ENCODE measurements at places on chromosomes 5 and 9. TPM values are rescaled to one million over a fixed set of nuclear protein-coding genes. Genes with fewer than 3 reads are reported as not detected.

Gene LCN9
- total RNA-seq, result not detected

Gene LMX1B
- total RNA-seq, result not detected

Gene CCDC183
- 38.0 TPM for total RNA-seq

Gene PPP3R2
- not detected for total RNA-seq

Gene TOR1B
- 63.5 TPM for total RNA-seq

Gene EXOC3
- total RNA-seq, result 89.1 TPM

Gene PDE6A
- total RNA-seq, result 1.6 TPM

Gene RNF183
- 1.4 TPM for total RNA-seq

Gene FOXD4L4
- total RNA-seq, result 0.25 TPM

DNA sequence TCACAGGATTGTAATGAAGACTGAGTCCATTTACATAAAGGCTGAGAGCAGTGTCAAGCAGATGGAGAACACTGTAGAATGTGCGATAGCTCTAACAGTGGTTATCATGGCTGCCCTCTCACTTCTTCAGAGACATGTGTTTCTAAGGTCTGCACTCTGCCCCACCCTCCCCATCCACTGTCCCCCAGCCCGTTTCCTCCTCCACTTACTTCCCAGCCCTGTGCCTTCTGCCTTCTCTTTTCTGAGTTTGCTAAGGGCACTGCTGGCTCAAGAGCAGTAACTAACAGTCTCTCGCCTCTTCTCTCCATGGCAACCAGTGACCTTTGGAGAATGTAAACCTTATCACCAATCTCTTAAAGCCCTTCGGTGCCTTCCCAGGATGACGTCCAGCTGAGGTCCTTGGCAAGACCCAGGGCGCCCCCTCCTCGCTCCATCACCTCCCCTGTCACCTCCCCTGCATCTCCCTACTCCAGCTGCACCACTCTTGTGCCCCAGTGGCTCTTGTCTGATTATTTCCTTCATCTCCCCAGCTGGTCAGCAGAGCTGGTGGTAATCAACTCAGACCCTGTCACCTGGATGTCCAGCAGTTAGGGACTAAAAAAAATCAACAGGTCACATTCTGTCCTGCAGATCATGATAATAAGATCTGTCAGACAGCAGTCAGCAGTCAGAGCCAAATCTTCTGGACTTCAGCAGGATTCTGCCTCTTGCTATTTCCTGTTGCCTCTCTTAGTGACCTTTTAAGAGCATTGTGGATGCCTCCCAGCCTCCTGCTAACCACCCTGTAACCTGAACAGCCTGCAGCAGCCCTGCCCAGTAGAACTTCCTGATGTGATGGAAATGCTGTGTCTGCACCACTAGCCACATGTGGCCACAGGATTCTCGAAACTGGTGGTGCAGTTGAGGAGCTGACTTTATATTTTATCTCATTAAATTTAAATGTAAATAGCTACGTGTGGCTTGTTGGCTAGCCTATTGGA, 9.0 kb downstream of the FXN start:
- DNase-seq, result no peak

- DNase-seq, result no peak
Observed at GRCh38 chr5:137266186-137266585, 232.9 kb downstream of the SPOCK1 start.

GRCh38 chr9:108551030-108551841, 304.6 kb downstream of the ACTL7B start:
- DNase-seq, result no peak

- DNase-seq, result no peak
Observed at GRCh38 chr9:120735415-120736126, 21.3 kb upstream of the MEGF9 start.

- DNase-seq, result no peak
Observed at GRCh38 chr9:127445851-127446712, 5.1 kb downstream of the RPL12 start.

- DNase-seq, result no peak
Observed at GRCh38 chr9:3397766-3398165, 128.0 kb downstream of the RFX3 start.

DNA sequence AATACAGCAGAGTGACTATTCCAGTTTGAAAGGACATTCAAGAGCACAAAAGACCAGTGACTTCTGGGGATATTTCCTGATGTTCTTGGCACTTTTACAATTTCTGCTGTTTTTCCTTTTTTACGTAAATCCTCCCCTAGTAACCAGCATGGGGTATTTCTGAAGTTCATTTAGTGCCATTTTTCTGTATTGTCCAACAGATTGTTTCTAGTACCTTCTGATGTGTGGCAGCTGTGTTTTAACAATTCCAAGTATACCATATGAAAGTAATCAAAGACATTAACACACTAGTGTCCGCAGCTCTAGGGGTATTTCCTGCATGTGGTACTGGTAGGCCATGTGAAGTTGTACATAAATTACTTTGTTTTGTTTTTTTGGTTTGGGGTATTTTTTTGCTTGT, 53.0 kb upstream of the SMARCA2 start:
- DNase-seq, result no peak

GRCh38 chr5:178327931-178328711, 95.5 kb upstream of the PHYKPL start:
- DNase-seq, result no peak

GRCh38 chr5:157494178-157494832, 34.3 kb downstream of the NIPAL4 start:
- no peak for DNase-seq

GRCh38 chr9:88072831-88073375, 65.4 kb downstream of the SPATA31C2 start:
- no peak for DNase-seq

- no peak for DNase-seq
Observed at GRCh38 chr5:172045315-172045632, 38.8 kb upstream of the FBXW11 start.

GRCh38 chr9:87270221-87270847, 227.3 kb upstream of the DAPK1 start:
- no peak for DNase-seq

DNA sequence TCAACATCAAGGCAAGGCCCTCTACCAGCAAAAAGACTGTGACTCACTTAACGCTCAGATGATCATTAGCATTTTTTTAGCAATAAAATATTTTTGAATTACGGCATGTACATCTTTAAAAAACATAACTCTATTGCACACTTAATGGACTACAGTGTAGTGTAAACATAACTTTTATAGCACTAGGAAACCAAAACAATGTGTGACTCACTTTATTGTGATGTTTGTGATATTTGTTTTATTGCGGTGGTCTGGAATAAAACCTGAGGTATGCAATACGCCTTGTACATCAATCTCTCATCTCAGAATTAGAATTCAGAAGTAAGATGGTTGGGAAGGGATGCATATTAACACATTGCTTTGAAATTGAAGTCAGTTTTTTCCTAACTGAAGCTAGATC, 106.9 kb upstream of the PTCH1 start:
- no peak for DNase-seq

DNA sequence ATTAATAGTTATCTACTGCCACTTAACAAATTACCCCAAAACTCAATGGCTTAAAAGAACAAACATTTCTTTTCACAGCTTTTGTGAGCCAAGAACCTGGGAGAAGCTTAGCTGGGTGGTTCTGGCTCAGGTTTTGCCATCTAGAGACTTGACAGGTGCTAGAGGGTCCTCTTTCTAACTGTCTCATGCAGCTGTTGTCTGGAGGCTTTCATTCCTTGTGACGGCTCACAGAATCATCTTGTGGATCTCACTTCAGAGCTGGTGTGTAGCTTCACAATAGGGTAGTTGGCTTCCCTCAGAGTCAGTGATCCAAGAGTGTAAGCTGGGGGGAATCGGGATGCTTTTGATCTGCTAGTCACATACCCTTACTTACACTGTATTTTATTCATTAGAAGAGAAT, 81.2 kb upstream of the APC start:
- DNase-seq, result no peak

- DNase-seq, result no peak
Observed at GRCh38 chr5:111606194-111606593, 93.9 kb upstream of the STARD4 start.

- no peak for DNase-seq
Observed at GRCh38 chr5:96173366-96173765, 211.7 kb upstream of the ELL2 start.

GRCh38 chr9:74653410-74654080, 156.4 kb downstream of the RORB start:
- no peak for DNase-seq

GRCh38 chr5:74441616-74442015, 198.9 kb downstream of the ENC1 start:
- DNase-seq, result no peak

- DNase-seq, result no peak
Observed at GRCh38 chr5:72160329-72160728, 53.1 kb downstream of the MAP1B start.

DNA sequence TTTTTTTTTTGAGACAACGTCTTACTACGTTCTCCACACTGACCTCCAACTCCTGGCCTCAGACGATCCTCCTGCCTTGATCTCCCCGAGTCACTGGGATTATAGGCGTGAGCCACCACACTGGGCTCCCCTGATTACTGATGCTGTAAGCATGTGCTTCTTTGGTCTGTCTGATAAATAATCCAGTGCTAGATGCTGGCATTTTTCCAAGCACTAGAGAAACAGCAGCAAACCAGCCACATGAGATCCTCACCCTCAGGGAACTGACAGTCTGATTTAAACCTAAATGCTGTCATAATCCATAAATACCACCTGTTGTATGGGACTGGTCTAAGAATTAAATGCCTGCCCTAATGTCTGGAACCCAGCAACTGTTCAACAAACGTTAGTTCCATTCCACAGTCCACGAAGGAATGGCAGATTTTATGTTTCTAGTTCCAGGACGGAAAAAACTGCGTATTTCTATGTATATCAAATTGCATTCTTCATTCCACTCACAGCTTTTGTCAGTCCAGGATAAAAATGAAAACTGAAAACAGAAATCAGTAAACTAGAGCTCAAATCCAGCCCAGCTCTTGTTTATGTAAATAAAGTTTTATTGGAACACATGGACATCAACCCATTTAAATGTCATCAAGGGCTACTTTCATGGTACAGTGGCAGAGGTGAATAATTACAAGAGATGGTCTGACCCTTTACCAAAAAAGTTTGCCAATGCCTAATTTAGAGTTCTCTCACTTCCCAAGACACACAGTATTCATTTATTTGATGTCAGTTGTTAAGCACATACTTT, 20.1 kb downstream of the SLC35D2 start:
- DNase-seq, result no peak

DNA sequence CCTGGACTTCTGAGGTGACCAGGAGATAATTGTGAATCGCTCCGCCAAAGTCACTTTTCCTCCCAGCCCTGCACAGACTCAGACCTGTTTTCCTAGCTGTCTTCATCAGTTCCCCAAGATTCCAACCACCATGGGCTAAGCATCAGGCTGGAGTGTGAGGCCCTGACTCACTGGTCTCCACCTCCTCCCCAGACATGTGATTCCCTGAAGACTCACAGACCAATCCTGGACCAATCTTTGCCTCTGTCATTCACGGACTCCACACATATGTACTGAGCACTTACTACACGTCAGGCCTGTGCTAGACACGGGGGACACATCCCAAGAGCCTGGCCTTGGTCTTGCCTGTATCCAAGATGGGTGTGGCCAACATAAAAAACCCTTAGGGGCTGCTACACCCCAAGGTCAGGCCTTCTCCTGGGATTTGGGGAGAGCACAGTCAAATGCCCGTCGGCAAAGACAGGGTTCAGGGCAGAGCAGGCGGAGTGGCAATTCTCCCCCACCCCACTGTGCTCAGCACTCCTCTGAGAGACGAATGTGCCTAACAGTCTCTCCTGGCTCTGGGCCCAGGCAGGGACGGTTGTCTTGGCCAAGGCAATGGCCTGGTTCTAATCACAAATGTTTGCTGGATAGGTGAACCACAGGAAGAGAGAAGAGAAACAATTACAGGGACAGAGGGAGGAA, 11.9 kb downstream of the EEIG1 start:
- peak; percentile 66 for DNase-seq

- peak; percentile 62 for DNase-seq
Observed at GRCh38 chr9:19493174-19493811, 84.5 kb downstream of the ACER2 start.

- peak; percentile 65 for DNase-seq
Observed at GRCh38 chr5:15499528-15500324, at the start of gene FBXL7. TSS of gene FBXL7 (plus strand) at chr5:15500180.

DNA sequence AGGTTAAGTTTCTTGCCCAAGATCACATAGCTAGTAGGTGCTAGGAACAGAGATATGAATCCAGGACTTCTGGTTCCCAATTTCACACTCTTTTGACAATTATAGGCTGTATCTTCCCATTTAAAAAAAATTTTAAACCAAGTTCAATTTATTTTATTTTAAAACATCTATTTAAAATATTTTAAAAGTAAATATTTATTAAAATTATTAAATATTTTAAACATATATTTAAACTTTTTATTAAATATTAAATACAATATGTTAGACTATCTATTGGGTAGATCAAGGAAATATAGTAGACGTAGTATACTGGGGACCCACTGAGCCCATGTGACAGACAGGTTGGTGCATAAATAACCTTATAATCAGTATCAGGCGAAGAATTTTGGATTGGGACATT, 54.8 kb downstream of the GLRA1 start:
- DNase-seq, result no peak

- no peak for DNase-seq
Observed at GRCh38 chr9:78298046-78298765, 1.3 kb downstream of the PSAT1 start.

- no peak for DNase-seq
Observed at GRCh38 chr9:37100327-37100726, 20.0 kb upstream of the ZCCHC7 start.

GRCh38 chr5:127410959-127411358, 106.5 kb upstream of the PRRC1 start:
- no peak for DNase-seq

DNA sequence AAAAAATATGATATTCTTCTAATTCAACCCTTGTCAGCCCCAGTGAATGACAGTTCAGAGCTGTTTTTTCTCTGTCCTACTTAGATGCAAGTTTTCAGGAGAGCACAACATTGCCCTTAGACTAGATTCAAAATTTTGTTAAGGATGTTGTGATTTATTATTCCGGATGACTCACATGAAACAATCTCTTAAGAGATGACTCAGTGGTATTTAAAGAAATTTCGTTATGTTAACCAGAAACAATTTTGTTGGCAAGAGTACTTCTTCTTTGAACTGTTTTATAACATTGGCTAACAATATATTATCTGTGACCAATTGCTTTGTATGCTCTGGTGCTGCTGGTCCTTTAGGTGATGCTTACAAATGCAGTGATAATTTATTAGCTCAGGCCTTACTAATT, 132.0 kb downstream of the IZUMO3 start:
- DNase-seq, result no peak

- no peak for DNase-seq
Observed at GRCh38 chr9:109411069-109411761, 86.9 kb downstream of the PTPN3 start.

Measured in mucosa of descending colon (tissue), 3 donors.